ENCODE measurements at places on chromosomes 16 and 17.

DNA sequence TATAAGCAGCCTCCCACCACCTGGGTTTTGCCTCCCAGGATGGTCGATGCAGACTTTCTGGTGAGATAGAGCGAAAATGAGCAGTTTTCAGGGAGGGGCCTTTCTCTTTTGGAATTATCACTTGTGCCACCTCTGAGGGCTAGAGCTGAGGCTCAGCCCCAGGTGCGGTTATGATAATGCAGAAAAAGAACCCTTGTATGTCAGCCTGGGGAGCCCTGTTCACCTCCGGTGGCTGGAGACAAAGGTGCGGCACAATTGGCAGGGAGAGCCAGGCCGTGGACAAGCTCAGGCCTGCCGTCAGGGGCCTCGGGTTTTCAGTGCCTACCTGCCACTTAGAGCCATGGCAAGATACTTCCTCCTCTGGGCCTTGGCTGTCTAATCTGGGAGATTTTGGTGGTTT, 4.4 kb downstream of the SCPEP1 start:
- DNase-seq = no peak

DNA sequence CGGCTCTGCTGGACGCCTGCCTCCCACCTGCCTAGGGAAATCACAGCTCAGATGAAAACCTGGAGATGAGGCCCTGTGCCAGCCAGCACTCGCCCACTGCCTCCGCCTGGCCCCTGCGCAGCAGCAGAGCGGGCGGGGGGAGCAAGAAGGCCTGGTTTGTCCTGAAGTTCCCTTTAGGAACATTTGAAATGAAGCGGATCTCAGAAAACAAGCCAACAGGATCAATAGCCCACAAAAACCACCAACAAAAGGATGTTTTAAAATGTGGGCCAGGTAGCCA, 48.0 kb downstream of the RBFOX3 start:
- DNase-seq = no peak

DNA sequence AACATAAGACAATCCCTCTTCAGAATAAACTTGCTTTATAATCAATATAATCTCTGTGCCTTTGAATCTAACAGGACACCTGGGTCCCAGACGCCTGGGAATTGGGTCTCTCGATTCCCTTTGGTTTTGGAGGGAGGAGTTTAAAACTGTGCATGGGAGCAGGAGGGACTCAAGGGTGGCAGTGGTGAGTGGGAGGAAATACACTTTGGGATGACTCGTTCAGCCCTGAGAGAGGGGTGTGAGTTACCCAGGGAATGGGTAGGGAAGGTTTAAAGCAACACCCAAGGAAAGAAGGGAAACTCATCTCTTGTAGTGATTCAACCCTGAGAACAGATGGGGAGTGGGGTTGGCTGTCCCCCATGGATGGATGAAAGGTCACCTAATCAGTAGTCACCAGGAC, 1.6 kb downstream of the RANGRF start:
- no peak for DNase-seq

- DNase-seq = no peak
Observed at GRCh38 chr16:20940871-20941635, 40.5 kb downstream of the LYRM1 start.

All from GM18507 (cell line).